ENCODE measurements at places on chromosomes 5 and 9.

GRCh38 chr5:71778678-71779276, 59.7 kb downstream of the CARTPT start:
- peak; percentile 25 for DNase-seq

- DNase-seq: no peak
Observed at GRCh38 chr5:168647083-168647482, 67.9 kb upstream of the PANK3 start.

GRCh38 chr9:36893911-36894310, 140.2 kb downstream of the PAX5 start:
- no peak for DNase-seq

DNA sequence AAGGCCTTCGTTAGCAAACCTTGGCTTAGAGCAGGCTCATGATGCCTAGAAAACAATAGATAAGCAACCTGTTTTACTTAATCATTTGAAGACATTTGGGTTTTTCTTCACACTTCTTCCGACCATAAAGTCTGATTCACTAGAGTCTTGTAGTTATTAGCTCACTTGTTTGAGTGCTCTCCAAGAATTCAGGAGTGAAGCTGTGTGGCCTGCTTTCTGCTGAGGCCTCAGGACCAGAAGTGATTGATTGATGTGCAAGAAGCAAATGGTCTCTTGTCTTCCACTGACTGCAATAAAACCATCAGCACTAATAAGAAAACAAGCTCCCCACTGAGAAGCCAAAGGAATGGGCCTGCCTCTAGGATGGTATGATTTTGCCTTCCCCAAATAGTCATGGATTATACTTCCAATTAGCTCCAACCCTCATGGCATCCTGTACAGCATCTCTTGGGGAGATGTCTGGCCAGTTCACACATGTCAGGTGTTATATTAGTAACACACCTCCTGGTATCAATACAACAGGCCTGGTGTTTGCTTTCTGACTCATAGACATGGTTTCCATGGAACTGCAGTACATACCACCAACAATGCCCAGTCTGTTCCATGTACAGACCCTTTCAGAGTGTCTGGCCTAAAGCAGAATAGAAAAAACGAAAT, 317.6 kb downstream of the CWC27 start:
- no peak for DNase-seq

DNA sequence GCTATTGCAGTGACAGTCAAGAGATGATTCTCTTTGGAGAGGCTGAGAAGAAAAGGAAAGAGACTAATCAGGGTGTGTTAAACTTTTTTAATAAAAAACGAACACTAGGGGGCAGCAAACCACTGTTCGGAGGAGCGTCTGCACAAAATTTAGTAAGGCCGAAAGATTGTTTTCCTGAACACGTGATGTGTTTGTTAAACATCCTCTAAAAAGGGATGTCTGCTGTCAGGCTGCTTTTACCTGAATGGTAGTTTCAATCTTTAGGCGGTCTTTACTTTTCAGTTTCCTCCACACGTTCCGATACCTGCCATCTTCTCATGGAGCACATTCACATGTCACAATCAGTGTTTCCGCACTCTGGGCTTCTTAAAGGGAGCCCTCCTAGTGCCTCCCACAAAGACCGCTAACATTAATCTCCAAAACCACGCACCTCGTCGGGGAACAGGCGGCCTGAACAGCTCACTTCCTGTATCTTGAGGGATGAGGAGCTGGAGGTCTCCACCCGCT, 125.2 kb downstream of the GPBP1 start:
- DNase-seq: peak; percentile 12

- no peak for DNase-seq
Observed at GRCh38 chr9:14311956-14312685, 1.8 kb downstream of the NFIB start.

DNA sequence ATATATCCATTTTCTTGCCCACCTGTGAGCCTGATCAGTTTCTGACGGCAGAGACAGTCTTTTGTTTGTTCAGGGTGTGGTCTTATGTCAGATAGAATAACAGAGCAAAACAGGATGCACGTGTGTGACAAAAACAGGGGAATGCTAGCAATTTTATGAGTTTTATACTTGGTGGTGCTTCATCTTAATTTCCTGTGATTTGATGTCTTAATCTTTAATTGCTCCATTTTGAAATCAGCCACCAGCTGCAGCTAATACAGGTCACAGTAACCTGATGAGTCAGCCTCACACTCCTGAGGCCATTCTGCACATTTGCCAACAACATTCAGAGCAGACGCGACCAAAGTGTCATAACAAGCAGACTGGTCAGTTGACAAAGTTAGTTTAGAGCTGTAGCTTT, 42.3 kb upstream of the JMY start:
- peak; percentile 4 for DNase-seq

- no peak for DNase-seq
Observed at GRCh38 chr9:72471096-72471495, 50.3 kb upstream of the TMC1 start.

GRCh38 chr5:33272288-33272687, 168.5 kb upstream of the TARS1 start:
- DNase-seq: no peak

DNA sequence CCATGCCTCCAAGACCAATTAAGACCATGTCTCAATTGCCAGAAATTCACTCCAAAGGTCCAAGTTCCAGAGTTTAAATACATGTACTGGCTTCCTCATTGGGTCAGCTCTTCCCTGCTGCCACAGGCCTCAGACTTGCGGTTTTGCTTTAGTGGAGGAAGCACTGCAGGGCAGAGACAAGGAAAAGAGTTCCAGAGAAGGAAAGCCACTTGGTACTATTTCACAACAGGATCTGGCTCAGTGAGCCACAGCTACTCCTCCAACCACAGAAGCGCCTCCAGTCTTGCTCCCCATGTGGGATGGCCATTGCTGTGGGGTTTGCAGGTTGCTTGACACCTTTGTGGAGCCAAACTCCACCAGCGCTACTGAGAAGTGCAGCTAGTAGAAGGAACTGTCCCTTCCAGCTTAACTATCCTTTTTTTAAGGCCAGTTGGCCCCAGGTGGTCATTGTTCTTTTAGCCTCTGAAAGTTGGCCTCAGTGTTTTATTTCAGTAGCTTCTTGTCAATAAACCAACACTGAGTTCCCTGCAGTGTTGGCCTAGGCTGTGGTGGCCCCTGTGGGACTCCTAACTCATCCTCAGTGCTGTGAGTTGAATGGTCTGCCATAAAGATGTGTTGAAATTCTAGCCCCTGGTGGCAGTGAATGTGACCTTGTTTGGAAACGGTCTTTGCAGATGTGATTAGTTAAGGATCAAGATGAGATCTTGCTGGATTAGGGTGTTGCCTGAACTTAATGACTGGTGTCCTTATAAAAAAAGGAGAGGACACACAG, 93.7 kb upstream of the DAP start:
- DNase-seq: no peak

GRCh38 chr9:89748831-89749499, 144.2 kb downstream of the GADD45G start:
- no peak for DNase-seq

GRCh38 chr5:98929710-98930298, 997 bp upstream of the CHD1 start:
- DNase-seq: no peak

DNA sequence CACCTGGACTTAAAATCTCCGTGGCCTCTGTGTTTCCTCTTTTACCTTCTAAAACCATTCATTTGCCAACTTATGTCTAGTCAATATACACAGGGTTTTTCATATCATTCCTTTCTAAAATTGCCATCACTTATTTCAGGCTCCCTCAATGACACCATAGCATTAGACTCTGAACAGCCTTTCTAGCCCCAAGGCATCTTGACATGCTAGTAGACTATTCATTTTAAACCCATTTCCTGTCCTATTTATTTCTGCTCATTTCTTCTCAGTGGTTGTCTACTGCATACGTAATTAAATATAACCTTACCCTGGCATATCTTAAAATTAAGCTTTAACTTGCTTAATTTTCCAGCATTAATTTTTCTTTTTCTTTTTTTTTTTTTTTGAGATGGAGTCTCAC, 83.2 kb downstream of the PHAX start:
- DNase-seq: no peak

DNA sequence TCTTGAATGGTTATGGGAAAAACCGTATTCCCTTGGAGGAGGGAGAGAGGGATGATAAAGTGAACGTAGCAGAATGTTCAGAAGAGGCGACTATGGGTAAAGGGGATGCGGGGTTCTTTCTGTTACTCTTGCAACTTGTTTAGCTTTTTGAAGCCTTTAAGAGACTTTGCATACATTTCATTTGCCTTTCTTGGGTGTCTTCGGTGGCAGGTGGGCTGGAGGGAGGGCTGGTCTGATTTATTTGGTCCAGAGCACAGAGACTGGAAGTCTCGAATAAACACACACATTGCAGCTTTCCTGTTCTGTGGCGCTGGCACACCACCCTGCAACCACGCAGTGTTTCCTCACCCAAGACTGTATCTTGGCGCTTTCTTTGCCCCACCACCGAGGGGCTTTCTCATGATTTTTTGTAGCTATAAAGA, 23.2 kb downstream of the TTF1 start:
- no peak for DNase-seq

GRCh38 chr9:72665421-72665820, 144.0 kb downstream of the TMC1 start:
- peak; percentile 71 for DNase-seq

DNA sequence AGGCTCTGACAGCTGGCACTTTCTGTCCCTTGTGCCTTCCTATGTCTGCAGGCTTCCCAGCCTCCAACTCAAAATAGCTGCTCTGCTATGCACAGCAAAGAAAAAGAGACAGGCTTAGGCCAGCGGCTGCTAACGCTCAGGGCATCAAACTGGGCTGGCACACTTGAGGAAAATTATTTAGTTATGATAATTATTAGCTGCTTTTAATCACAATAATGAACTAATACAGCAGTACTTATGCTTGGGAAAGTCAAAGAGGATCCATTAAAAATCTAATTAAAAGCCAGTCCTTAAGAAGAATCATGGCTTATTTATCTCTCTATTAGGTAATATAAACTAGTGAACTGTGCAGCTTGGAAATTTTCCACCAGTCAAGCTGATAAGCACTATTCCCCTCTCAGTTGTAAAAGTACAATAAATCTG, 233.2 kb downstream of the SLIT3 start:
- no peak for DNase-seq

GRCh38 chr5:135490245-135491037, 38.3 kb upstream of the TIFAB start:
- no peak for DNase-seq

DNA sequence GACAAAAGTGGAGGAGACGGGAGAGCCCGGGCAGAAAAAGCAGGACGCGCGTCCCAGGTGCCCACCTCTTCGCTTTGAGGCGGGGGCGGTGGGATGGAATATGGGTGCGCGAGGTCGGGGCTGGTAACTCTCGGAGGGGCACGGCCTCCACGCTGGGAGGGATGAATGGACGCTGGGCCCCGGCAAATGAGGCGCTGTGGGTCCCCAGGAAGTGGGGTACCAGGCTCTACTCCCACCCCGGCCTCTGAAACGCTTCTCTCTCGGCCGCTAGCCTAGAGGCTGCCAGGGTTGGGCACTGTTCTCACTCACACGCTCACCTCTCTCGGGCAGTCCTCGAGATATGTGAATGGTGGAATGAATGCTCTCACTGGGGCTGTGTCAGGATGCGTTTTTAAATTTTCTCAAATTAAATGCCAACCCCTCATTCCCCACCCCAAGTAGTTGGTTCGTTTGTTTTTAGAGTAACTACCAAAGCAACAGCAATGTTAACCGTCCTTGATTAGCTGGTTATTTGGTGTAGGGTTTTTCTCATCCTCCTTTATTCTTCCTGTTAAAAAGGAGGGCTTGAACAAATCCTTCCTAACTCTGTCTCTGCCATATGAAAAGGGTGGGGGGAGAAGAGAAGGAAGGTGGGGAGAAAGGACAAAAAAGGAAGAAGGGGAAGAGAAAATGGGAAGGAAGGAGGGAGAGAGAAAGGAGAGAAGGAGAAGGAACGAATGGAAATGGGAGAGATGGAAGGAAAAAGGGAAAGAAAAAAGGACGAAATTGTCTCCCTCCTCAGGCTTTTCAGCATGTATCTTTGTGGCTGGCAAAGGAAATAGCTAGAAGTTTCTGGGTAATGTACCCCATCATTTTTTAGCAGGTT, 1.3 kb upstream of the EBF1 start:
- no peak for DNase-seq

DNA sequence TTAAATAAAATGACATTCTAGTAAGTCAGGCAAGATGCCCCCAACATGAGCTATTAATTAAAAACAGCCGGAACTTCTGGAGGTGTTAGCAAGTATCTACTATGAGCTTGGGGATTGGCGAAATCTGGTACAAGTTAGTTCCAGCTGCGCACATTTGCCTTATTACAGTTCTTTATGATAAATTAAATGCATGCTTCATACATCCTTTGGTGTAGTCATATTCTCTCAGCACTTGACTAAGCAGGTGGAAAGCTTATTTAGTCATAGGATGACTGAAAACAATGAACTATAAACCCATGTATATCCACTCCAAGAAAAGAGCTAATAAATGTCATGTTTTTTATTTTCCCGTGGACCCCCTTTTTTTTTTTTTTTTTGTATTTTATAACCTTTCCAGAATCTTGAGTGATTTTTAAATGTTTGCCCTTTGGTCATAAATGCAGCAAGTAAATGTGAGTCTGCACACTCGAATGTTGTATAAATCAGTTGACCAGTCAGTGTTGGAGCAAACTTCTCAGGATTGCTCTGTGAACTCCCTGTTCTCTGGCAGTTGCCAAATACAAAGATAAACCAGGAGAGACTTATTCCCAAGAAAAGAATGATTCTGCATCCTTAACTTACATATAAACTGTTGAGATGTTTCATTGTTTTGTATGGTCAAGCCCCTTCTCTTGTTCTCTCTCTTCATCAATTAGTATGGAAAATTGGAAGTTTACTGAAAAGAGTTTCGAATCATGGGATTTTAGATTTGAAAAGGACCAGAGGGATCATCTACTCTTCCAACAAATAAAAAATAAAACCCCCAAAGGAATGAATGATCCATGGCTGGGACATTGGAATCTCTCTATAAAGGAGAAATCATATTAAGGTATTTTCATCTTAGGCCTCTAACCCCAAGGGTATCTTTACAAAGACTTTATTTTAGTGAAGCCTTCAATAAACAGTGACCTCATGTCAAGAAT, 38.3 kb downstream of the PIK3R1 start:
- no peak for DNase-seq

DNA sequence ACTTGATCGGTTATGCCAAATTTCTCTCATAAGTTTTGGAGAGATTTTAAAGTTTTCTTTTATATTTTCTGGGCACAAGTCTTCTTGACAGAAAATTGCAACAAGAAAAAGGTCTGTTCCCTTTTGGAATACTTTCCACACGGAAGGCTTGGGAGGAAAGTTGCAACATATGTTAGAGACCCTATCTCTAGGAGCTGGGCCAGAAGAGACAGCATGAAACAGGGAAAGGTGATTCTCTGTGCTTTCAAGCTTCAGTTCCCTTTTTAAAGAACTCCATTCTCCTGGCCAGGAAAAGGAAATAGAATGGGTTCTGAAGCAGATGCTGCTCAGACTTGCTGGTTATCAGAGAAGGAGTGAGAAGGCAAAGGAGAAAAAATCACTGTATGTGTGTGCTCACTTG, 368.3 kb downstream of the SPATA31D1 start:
- no peak for DNase-seq

- peak; percentile 57 for DNase-seq
Observed at GRCh38 chr9:92191801-92192200, 76.6 kb upstream of the SPTLC1 start.

GRCh38 chr9:72297516-72297915, 67.5 kb downstream of the ZFAND5 start:
- DNase-seq: no peak

All from MG63 (cell line).